ENCODE measurements at places on chromosomes 2 and 18.
A peak's percentile ranks its signal among the peaks of the same experiment; 100 is the strongest.

- no peak for DNase-seq
These were observed 1.3 kb downstream of the ITM2C start for GRCh38 chr2:230865766-230866755.

DNA sequence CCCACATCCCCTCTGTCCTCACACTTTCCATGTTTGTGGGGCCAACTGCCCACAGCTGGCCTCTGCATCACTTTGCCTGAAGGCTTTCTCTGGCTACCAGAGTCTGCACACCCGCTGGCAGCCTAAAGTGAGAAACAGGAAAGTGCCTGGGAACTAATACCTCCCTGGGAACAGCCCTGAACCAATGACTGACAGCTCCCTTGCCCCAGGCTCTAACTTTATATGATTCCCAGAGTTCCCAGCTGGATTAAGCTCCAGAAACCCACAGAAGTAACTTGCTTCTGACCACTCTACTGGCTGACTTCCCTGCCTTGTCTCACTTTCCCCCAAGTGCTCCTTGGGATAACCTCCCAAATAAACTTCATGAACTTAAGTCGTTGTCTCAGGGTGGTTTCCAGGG is 159.6 kb upstream of the LMAN1 start:
- no peak for DNase-seq

- no peak for DNase-seq
These were observed 47.7 kb downstream of the MAPRE2 start for GRCh38 chr18:35088921-35089320.

- no peak for DNase-seq
These were observed 209.6 kb upstream of the SLC39A10 start for GRCh38 chr2:195447323-195447975.

GRCh38 chr2:44116319-44116718 is 52.4 kb upstream of the PPM1B start:
- DNase-seq: no peak

DNA sequence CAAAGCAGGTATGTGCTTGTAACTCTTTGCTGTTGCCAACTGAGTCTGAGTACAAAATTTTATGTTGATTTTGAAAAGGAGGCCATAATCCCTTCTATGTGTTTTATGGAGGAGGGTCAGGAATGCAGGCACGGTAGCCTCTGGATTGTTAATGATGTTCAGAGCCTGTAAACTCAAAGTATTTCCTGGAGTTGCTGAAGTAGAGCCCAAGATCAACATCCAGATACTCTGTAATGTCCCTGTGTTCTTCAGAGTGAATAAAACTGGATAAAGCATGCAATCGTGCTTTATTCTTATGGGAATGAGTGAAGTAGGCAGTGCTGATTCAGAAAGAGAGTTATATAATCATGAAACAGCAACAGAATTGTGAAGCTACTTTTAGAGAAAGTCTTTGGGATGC is 61.8 kb upstream of the CHRNA1 start:
- DNase-seq: no peak

- no peak for DNase-seq
These were observed 147.0 kb downstream of the TWIST2 start for GRCh38 chr2:238994876-238995275.

- DNase-seq: no peak
These were observed 146.7 kb upstream of the MYO3B start for GRCh38 chr2:170031288-170031687.

DNA sequence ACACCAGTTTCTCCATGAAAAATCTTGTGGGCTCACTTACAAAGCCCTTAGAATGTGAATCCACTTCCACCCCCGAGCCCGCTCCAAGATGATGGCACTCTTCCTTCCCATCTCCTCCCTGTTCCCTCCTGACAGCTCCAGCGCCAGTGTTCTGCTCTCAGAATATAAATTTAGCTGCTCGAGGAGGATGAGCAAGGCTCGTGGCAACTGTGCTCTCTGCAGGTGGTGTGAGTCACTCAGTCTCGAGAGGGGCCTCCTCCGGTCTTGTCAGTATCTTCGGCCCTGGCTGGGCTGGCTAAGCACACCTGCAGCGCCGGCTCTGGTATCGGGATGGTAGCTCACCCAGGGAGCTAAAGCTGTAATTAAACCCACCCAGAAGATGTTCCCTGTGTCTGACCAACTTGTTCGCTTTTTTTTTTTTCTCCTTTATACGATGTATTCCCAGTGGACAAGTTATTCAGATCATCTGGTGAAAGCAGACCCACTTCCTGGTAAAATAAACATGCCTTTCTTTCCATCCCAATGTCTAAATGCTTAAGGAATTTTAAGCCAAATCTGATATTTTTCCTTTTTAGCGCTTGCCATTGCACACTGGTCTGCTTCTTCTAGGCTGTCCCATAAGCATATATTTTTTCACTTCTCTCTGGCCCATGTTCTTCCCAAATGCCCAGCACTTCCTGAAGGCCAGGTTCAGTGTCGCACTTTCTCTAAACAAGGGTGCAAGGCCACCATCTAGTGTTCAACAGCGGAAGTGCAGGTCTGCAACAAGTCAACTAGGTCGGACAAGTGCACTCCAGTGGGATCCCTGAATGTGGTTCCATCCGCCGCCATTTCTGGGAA is 31.4 kb upstream of the YPEL5 start:
- DNase-seq: peak; percentile 51

DNA sequence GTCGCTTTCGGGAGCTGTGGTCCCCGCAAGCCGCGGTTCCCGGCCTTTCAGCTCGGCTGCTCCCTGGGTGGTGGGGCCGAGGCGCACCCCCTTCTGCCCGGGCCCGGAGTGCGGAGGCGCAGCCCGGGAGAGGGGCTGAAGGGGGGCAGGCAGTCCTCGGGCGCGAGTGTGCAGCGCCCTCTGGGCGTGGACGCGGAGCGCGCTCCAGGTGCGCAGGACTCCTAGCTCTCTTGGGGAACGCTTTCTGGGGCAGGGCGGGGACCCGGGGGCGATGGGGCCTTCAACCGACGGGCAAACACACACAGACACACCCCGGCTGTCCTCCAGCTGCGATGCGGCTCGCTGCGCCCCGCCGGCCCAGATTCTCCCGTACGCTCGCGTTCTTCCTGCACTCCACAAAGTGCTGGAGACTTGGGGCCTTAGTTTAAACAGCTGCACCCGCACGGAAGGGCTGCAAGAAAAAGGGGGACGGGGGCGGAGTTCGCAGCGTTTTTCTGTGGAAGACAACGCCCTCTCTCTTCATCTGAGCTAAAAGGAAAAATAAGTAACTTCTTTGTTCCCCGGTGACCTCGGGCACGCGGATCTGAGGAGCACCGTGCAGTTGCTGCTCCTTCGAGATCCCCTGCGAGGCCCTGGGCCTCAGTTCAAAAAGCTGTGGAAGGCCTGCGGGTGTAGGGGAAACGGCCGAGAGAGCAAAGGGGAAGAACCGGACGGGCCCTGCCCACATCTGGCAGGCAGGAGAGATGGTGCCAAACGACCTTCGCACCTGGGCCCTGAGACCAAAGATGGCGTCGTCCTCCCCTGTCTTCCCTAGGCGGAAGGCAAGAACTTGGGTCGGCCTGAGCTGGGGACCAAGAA is 593 bp upstream of the SDC1 start:
- peak; percentile 70 for DNase-seq

DNA sequence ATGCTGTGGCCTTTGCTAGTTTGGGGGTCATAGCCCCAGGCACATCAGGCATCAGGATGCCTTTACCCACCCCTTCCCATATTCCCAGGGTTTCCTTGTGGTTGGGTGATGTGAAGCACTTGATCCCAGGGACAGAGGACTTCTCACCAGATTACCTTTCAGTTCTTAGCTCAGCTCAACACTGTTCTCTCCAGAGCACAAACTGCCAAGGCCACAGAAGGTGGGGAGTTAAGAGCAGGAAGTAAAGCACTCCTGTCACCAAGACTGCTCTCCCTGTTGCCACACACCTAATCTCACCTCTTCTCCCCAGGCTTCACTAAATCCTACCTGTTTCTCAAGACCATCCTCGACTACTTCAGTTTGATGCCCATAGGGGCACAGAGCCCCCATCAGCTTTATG is 25.9 kb downstream of the FHOD3 start:
- DNase-seq: no peak

DNA sequence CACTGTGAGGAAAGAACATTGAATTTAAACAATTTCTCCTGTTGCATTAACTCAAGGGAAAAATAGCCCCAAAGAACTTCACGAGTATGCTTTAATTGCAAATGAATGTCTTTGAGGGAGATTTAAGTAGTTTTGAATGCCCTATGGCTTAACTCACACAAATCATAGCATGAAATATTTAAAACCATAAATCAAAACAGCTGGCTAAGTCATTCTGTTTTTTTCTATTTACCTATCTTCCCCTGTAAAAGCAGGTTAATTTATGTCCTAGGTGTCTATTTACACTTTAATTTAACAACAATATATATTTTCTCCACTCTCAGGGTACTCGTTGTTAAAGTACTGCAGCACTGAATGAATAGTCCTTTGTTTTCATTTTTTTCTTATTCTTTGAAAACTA is 118.8 kb upstream of the PIEZO2 start:
- DNase-seq: no peak

- DNase-seq: peak; percentile 72
These were observed 27.1 kb upstream of the TFPI start for GRCh38 chr2:187581125-187581896.

- DNase-seq: no peak
These were observed 403.7 kb upstream of the MEIS1 start for GRCh38 chr2:66031236-66031635.

- DNase-seq: no peak
These were observed 17.2 kb downstream of the LTBP1 start for GRCh38 chr2:32963941-32964340.

All from Kasumi-1 (cell line).